ENCODE measurements at places on chromosomes 5 and 9.

- DNase-seq, result no peak
Observed at GRCh38 chr9:123359106-123359505, 3.1 kb downstream of the CRB2 start.

DNA sequence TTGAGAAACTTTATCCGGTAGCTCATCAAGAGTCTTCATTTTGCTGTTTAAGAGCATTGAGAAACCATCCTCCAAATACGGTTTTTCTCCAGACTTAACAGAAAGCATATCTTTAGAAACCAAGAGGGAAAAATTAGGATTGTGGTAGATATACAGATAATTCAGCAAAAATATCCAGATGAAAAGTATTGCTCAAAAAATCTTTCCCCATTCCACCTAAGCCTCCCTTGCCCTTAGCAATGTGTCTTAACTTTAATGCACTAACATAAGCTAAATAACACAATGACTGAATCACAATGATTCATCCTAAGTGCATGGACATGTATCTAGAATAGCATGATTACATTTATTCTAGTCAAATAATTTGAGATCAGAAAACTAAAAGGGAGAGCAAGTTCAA lies 130.3 kb upstream of the TARS1 start:
- DNase-seq, result no peak

DNA sequence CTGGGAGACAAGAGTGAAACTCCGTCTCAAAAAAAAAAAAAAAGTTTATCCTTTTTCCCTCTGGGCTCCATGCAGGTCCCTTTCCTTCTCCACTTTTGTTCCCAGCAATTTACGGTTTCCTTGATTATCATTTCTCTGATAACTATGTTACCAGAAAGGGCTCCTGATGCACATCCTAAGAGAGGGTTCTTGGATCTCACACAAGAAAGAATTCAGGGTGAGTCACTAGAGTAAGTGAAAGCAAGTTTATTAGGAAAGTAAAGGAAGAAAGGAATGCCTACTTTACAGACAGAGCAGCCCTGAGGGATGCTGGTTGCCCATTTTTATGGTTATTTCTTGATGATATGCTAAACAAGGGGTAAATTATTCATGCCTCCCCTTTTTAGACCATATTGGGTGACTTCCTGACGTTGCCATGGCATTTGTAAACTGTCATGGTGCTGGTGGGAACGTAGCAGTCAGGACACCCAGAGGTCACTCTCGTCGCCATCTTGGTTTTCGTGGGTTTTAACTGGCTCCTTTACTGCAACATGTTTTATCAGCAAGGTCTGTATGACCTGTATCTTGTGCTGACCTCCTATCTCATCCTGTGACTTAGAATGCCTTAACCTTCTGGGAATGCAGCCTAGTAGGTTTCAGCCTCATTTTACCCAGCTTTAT lies 13.5 kb upstream of the MELK start:
- no peak for DNase-seq

DNA sequence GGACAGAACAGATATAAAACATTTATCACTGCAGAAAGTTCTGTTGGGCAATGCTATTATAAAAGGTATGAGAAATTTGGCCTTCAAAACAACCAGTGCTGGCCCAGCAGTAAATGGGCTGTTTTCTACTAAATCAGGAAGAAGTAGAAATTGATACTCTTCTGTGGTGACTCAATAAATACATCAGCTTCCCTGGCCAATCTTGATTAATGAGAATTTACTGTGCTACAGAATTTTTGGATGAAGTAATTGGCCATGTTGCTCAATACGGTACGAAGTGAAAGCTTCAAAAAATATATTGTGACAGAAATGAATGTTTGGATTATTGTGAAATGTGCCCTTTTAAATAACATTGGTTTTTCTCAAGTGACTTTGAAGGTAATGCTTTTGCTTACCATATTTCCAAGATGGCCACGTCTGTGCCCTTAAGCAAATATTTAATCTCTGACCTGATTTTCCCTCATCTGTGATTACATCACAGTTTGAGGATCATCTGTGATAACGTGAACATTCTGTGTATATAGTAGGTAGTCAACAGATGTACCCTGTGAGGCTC lies 4.2 kb downstream of the DNAJA1 start:
- DNase-seq, result no peak

- no peak for DNase-seq
Observed at GRCh38 chr9:79985264-79985663, 413.5 kb downstream of the TLE4 start.

DNA sequence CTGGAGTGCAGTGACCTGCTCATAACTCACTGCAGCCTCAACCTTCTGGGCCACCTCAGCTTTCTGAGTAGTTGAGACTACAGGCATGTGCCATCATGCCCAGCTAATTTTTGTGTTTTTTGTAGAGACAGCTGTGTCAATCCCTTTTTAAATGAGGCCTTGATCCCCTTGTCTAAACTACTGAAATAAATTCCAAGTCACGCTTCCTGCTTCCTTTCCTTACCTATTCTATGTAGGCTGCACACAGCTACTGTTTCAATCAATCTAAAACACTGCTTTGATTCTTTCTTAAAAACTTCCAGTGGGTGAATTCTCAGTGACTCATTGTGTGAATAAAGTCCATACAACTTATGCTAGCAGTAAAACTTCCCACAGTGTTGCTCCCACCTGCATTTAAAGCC lies 2.9 kb upstream of the C7 start:
- DNase-seq, result no peak

DNA sequence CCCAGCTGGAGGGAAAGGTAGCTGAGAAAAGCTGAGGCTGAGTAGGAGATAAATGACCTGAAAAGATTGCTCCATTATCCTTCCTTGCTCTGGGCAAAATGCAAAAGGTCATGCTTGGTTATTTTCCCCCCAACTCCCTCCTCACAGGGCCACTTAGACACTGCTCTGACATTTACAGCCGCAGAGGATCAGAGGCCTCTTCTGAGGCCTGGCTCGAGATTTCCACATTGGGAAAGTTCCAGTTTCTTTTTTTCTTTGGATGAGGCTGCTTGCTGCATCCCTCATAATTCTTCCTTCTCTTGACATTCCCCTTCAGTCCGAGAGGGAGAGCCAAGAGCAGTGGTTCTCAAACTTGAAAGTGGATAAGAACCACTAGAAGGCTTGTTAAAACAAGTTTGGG lies 60.1 kb upstream of the HSPA9 start:
- DNase-seq, result no peak

- DNase-seq, result no peak
Observed at GRCh38 chr9:37976714-37977477, 73.0 kb upstream of the SLC25A51 start.

DNA sequence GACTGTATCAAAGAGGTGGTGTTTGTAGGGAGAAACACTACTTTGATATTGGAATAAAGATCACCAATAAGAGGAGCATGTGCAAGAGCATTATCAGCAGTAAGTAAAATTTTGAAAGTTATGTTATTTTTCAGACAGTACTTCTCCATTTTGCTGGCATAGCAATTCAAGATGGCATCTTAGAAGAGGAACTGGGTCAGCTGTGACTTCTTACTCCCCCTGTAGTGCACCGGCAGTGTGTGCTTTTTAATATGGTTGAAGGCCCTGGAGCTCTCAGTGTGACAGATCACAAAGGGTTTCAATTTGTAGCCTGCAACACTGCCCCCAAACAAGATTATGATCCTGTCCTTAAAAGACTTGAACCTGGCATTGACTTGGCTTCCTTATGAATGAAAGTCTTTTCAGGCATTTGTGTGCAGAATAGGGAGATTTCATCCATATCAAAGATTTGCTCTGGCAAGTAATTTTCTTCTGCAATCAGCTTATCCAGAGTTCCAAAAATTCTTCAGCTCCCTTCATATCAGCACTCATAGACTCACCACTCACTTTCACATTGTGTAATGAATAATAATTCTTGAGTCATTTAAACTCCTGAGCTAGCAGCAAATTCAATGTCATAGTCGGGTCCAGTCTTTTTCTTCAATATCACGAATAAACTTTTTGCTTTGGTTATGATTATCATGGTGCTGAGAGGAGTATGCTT lies 105.7 kb upstream of the MAMDC2 start:
- no peak for DNase-seq

DNA sequence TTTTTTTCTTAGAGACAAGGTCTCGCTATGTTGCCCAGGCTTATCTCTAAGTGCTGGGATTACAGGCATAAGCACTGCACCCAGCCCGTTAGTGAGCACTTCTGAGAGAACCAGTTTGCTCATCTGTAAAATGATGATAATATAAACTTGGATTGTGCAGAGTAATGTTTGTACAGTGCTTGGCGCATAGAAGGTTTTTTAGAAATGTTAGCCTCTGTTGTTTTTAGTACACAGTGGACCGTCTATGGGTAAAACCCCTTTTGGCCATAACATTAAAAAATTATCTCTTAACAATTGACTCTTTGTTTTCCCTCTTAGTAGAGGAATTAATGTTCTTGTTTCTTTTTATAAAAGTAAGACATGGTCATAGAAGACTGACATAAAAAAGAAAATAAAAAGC lies 202.1 kb downstream of the PCSK5 start:
- DNase-seq, result no peak

DNA sequence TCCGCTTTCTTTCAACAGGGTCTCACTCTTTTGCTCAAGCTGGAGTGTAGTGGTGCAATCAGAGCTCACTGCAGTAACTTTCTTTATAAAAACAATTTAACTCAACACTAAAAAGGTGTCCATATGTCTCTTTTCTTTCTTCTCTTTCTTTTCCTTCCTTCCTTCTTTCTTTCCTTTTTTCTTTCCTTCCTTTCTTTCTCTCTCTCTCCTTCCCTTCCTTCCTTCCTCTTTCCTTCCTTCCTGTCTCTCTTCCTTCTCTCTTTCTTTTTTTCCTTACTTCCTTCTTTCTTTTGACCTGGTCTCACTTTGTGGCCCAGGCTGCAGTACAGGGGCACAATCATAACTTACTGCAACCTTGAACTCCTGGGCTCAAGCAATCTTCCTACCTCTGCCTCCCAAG lies 25.8 kb upstream of the TBC1D2 start:
- DNase-seq, result no peak

DNA sequence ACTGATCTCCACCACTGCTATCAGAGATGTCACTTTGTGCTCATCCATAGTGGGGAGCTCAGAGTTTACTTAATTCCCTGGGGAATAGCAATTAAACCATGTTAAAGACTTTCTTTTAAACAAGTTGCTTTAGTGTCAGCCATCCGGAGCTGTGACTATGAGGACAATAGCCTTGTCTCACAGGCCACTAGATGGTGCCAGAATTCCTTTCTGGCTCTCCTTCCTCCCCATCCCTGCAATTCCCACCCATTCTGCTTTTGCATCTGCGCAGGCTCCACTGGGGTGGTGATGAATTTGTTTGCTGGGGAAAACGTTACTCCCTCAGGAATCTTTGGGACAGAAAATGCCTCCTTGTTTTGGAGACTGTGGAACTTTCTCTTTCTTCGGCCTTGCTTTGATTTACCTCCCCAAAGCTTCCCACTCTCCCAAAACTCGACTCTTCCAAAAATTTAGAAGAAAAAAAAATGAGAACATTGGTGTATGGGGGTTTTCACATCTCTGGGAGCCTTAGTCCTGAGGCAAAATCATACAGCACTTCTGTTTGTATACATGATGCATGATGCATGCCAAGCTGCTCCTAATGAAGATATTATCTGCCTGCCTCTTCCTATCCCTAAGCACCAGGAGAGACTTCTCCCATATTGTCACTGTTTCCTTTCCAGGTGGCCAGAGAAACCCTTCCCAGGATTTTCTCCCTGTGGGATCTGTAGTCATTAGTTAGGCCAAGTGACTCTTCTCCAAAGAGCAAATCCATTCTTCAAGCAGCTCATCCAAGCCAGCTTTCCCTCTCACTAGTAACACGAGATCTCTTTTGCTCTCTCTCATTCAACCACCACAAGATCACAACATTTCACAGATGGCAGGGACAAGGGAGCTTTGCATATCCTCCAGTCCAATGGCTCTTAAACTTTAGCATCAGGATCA lies 466.1 kb downstream of the TLR4 start:
- peak; percentile 1 for DNase-seq

DNA sequence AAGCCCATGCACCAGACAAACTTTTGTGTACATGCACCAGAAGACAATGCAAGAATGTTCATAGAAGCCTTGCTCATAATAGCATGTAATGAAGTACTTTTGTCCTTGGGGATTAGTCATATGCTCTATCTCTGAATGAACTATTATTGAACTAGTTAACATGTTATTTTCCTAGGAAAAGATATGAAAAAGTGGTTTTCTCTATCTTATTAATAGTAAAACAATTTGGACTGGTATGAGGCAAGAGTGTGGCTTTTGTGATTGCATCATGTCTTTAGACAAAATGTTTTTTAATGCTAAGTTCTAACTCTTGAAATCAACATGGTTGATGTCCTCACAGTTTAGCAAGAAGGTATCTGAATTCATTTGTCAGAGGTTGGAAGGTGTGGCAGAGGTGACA lies 55.7 kb upstream of the SPDL1 start:
- DNase-seq, result no peak

- DNase-seq, result no peak
Observed at GRCh38 chr5:157630341-157630740, 21.9 kb downstream of the SOX30 start.

DNA sequence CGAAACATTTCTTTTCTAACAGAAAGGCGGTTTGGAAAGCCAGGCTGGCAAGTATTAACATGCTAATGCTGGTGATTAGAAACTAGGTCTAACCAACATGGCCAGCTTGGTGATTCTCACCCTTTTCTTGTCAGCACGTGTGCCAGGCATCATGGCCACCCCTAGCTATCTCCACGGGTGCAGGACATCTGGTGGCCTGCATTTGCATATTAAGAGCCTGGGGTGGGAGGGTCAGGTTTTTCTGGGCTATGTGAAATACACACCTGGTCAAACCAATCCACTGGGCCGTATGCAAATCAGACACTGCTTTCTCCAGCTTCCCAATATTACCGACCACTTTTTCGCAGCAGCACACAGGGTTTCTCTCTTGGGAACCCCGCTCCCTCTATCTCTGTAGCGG lies 612.1 kb downstream of the PTPRD start:
- no peak for DNase-seq

DNA sequence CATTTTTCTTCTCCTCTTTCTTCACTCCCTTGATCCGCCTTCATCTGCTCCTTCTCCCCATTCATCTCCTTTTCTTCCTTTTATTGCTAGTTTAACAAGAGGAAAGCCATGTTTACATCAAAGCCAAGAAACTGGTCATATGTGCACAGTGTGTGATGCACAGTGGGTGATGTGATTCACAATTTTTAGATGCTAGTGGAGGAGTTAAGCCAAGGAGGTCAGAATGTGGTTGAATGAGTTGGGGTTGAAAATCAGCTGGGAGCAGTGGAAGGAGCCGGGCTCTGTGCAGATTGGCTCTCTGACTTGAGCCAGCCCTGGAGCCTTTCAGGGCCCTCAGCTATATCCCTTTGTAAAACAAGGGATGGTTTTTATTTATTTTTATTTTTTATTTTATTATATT lies 7.3 kb downstream of the ACER2 start:
- no peak for DNase-seq

- peak; percentile 44 for DNase-seq
Observed at GRCh38 chr9:136671646-136672430, 9.1 kb downstream of the EGFL7 start.

- DNase-seq, result no peak
Observed at GRCh38 chr5:37792975-37793631, 46.7 kb downstream of the GDNF start.
